Calu3 (cell line): ENCODE measurements at places on chromosomes 3 and 15.

- DNase-seq: no peak
Measured at GRCh38 chr15:62994975-62995681, 47.4 kb upstream of the TPM1 start.

GRCh38 chr3:169383770-169384169 lies 279.7 kb downstream of the MECOM start:
- DNase-seq: peak; percentile 46

GRCh38 chr3:5192571-5193365 lies 5.3 kb downstream of the EDEM1 start:
- DNase-seq: no peak

GRCh38 chr3:156633335-156633734 lies 41.1 kb upstream of the TIPARP start:
- DNase-seq: no peak

DNA sequence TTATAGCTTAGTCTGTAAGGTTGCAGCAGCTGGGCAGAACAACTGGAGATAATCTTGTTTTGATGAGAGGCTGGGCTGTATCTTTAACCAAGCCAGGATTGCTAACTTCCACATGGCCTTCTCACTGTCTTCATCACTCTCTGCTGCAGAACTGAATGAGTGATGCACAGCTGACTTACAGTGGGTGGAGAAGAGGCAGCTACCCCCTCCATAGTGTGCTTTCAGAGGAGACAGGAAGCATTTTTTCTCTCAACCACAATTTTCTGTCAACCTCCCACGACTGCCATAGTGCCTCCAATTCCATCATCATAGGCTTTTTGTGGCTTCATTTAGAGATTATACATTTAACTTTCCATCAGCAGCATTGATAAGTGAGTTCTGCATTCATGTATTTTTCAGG lies 168.2 kb downstream of the CLSTN2 start:
- no peak for DNase-seq

- no peak for DNase-seq
Measured at GRCh38 chr3:71518089-71518488, 65.4 kb downstream of the FOXP1 start.

DNA sequence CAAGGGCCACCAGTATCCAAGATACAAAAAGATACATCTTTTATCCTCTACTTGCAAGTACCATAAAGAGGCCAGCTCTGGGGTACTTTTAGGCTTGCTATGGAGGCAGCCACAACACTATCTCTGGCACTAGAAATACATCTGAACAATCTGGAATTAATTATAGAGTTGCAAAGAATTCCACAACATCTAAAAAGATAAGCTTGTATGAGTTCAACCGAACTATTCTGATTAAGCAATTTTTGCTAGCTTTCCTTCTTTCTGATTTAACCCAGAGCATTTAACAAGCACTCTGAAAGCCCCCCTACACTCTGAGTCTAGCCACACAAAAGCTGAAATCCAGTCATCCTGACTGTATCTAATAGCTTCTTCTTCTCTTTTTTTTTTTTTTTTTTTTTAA lies 95.4 kb downstream of the FRMD5 start:
- no peak for DNase-seq

- DNase-seq: no peak
Measured at GRCh38 chr3:149716984-149717383, 35.3 kb downstream of the COMMD2 start.

DNA sequence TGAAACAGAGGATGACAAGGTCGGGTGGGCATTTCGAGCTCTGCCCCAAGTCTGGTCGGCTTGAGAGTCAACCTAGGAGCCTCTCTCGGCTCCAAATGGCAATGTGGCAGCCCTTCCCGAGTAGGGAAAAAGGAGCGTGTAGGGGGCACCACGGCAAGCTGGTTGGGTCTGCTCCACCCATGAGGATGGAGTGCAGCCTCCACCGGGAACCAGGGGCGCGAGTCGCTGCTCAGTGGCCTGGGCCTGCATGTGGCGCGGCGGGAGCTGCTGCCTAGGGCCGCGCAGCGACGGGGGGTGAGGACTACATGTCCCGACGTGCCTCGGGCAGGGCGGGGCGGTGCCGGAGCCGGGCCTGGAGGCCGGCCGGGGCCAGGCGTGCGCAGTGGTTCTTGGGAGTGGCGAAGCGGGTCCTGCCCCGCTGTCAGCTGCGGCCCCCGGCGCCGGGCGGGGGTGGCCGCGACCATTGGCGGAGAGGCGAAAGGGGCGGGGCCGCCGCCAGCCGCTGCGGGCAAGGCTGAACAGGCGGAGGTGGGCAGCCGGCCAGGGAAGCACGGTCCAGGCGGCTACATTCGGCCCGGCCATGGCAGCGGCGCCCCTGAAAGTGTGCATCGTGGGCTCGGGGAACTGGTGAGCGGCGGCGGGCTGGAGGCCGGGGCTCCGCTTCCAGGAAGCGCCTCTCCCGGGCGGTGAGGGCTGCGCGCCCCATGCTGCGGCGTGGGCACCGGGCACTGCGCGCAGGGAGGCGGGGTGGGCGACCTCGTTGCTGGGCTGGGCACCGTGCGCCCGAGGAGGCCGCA lies at the start of gene GPD1L:
Gene GPD1L, plus strand, starts transcription at position 489 of the 797 bp plus-strand sequence. Its CDS starts 92 bp downstream, at position 581.
- peak; percentile 97 for DNase-seq

DNA sequence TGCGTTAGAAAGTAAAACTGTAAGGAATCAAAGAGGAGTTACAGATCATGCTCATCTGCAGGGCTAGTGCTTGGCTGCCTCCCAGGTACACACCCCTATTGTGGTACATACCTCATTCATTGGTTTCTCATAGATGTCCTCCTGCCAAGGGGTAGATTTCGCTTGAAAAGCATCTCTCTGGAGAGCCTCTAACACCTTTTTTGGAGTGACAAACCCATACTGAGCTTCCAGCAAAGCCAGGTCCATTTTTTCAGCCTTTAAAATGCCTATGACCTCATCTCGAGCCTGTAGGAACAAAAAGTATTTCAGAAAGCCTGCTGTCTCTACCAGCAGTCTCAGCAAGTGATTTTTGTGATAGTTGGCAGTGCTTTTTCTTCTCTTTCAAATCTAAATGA lies 112.1 kb downstream of the CMSS1 start:
- no peak for DNase-seq

GRCh38 chr3:33035596-33035995 lies 61.4 kb downstream of the GLB1 start:
- no peak for DNase-seq

DNA sequence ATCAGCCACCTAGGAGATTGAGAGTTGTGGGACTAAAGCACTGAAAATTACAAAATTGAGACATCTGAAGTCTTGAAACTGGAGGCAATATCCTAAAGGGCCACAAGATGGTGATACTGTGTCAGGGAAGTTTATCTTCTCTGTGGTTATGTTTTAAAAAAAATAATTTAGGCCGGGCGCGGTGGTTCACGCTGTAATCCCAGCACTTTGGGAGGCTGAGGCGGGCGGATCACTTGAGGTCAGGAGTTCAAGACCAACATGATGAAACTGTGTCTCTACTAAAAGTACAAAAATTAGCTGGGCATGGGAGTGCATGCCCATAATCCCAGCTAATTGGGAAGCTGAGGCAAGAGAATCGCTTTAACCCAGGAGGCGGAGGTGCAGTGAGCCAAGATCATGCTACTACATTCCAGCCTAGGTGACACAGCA lies 17.9 kb upstream of the NIT2 start:
- DNase-seq: peak; percentile 34

GRCh38 chr15:99850517-99850916 lies 117.3 kb upstream of the LYSMD4 start:
- no peak for DNase-seq

- DNase-seq: no peak
Measured at GRCh38 chr3:175357758-175358157, 498.6 kb downstream of the NAALADL2 start.

GRCh38 chr15:67732671-67733374 lies 92.5 kb upstream of the SKOR1 start:
- DNase-seq: no peak

DNA sequence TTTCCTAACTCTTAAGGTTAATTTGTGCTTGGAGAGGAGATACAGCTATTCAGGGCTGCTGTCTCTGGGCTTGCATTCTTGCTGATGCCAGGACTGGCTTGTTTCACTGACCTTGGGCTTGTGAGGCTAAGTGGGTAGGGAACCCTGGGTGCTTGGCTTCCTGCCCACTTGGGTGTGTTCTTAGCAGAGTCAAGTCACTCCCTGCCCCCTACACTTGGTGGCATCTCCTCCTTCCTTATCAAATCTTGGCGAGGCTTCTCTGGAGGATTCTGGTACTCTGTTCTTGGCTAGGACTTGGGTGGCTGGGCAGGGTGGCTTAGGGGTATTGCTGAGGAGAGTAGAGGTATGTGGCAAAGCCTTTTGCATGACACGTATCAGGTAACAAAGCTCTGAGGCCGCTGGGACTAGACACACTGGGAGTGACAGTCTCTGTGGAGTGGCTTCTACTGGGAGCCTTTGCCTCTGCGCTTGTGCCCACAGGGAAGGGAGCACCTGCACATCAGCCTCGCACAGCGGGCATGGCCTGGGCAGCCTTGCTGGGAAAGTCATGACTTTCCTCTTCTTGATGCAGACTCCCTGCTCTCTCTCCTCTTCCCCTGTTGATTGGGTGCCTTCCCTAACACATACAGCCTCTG lies 41.8 kb downstream of the CHCHD6 start:
- peak; percentile 62 for DNase-seq

- DNase-seq: no peak
Measured at GRCh38 chr15:36785396-36785795, 206.0 kb downstream of the CDIN1 start.

- DNase-seq: peak; percentile 40
Measured at GRCh38 chr3:125374501-125374995, 577 bp downstream of the ZNF148 start.

GRCh38 chr3:36784138-36784635 lies 19.8 kb upstream of the DCLK3 start:
- no peak for DNase-seq

GRCh38 chr3:174884776-174885568 lies 25.8 kb downstream of the NAALADL2 start:
- DNase-seq: no peak

DNA sequence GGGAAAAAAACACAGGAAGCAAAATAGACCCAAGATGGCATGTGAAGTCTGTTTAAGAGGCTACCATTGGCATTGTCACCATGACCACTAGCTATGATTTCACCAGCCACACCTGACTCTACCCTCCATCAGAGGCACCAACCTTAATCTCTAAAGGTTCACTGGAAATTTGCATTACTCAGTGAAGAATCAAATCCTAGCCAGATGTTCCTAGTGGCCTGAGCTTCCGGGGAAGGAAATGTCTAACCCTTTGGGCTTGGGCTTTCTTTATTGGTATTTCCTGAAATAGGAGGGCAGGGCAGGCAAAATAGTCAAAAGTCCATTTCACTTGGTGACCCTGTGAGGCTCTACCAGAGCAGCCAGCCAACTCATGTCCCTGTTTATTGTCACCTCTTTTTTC lies 110.9 kb upstream of the PHLDB2 start:
- no peak for DNase-seq

- DNase-seq: peak; percentile 92
Measured at GRCh38 chr3:181709537-181710279, 2.0 kb upstream of the SOX2 start.

GRCh38 chr3:122497425-122497824 lies 17.3 kb downstream of the KPNA1 start:
- no peak for DNase-seq

DNA sequence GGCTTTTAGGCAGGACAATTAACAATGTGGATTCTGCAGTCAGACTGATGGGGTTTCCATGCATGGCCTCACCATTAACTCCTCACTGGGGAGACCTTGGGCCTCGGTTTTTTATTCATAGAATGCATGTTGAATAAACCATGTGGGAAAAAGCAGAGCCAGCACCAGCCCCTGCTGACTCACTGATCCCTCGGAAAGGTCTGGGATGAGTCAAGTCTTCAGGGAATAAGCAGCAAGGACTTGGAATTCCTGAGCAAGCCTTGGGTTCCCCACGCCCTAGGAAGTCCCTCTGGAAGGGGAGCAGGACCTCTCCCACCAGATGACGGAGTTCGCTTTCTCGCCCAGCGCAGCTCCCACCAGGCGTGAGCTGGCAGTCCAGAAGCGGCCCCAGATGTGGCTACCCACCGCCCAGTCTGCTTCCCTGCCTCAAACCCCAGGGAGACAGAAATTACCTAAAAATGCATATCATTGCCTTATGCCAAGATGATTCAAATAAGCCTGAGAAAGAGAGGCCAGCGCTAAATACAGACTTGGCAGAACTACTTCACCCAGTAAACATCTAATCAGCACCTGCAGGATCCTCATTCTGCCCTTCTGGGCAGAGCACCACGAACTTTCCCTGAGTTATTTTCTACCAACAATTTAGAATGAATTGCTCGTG lies 45.4 kb downstream of the BTD start:
- DNase-seq: no peak

DNA sequence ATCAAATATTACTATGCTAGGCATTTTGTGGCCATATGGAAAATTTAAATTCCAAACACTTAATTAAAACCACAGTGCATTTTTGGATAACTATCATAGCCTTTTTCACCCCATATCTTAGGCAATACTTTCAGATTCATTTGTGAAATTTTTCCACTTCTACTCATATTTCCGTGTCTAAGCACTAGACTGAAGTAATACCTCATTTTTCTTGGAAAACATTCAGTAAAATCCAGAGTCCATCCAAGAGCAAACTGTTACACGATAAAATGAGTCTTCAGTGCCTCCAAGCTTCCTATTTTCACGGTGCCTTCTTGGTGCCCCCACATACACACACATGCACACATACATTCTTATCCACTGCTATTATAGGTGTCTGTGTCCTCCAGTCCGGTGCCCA lies 845.9 kb downstream of the TBL1XR1 start:
- no peak for DNase-seq

DNA sequence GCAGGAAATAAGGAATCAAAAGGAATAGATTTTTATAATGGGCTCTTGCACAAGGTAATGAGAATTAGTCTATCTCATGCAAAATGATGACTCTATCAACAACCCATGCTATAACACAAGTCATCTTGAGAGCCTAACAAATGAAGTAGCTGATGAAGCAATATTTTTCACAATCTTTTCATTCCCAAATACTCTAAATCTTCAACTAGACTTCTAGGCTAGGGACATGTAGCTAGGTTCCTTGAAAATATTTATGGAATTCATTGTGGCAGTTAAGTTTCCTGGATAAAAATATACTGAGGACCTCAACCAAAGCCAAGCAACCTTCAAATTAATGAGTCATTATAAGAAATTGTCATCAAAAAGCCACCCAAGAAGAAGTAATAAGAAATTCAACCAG lies 55.4 kb downstream of the DCBLD2 start:
- DNase-seq: no peak

DNA sequence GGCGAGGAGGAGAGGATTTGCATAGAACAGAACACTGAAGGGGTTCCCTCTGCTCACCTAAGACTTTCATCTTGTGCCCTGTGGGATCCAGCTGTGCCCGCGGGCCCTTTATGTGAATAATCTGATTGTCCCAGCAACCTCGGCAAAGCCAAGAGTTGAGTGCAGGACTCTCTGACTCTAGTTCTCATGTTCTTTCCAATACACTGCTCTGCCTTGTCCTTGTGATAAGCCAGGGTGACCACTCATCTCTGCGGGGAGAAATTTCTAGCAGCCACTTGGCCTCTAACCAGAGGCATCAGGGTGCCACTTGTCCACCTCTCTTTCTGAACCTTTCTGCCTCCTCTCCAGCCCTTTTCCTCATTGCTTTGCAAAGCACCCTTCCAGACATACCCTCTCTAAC lies 31.8 kb downstream of the AQP9 start:
- no peak for DNase-seq

- DNase-seq: no peak
Measured at GRCh38 chr3:193768070-193768394, 175.0 kb downstream of the OPA1 start.
